KG1 (cell line): ENCODE measurements at places on chromosomes 3 and 15.
A peak's percentile ranks its signal among the peaks of the same experiment; 100 is the strongest.

DNA sequence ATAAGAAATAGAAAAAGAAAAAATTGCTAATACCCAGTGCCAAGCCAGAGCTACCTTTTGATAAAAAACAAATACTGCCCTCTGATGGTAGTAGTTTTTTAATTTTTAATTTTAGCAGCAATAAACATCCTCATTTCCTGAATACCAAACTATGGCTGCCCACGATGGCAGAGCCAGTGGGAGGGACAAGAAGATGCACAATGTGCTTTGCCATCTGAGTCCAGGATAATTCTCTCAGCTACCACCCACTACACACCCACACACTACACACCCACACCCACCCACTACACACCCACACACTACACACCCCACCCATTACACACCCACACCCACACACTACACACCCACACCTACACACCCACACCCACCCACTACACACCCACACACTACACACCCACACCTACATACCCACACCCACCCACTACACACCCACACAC lies 17.8 kb downstream of the CEP19 start:
- peak; percentile 20 for DNase-seq

DNA sequence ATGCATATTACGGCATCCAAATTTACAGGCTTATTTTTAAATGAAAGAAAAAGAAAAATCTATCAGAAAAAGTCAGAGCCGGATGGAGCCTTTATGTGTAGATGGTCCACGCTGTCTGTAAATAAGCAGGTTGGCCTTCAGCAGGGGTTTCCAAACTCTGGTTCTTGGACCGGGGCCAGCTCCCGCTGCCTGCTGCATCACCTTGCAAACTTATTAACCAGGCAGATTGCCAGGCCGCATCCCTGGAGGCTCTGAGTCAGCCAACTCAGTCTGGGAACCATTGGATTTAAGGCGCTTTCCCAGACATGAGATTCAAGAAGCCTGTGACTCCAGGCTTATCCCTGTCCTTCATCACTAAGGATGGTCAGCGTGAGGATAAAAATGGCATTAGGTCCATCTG lies 212.4 kb downstream of the OPA1 start:
- DNase-seq, result no peak

GRCh38 chr3:12198301-12198700 lies 39.6 kb upstream of the TIMP4 start:
- no peak for DNase-seq

- DNase-seq, result no peak
Observed at GRCh38 chr3:58021072-58021959, 13.1 kb downstream of the FLNB start.

DNA sequence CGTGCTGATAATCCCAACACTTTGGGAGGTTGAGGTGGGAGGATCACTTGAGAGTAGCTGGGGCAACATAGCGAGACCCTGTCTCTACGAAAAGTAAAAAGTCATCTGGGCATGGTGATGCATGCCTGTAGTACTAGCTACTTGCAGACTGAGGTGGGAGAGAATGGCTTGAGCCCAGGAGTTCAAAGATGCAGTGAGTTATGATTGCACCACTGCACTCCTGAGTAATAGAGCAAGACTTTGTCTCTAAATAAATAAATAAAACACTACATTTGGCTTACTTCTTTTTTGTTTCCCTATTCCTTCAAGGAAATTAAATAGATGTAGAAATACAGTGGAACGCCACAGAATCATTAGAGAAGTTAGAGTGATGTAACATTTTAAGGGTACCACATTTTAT lies 20.1 kb upstream of the LDHAL6B start:
- DNase-seq, result no peak
